ENCODE measurements at places on chromosomes 2 and 18.

GRCh38 chr2:16729335-16729734 is 63.7 kb upstream of the CYRIA start:
- DNase-seq, result no peak

DNA sequence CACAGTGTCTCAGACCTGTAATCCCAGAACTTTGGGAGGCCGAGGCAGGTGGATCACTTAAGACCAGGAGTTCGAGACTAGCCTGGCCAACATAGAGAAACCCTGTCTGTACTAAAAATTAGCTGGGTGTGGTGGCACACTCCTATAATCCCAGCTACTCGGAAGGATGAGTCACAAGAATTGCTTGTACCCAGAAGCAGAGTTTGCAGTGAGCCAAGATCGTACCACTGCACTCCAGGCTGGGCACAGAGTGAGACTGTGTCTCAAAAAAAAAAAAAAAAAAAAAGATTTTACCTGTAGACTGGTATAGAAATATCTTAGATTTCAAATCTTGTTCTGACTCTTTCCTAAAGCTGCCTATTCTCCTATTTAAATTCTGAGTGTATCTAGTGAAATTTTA is 7.2 kb upstream of the KLHL29 start:
- no peak for DNase-seq

DNA sequence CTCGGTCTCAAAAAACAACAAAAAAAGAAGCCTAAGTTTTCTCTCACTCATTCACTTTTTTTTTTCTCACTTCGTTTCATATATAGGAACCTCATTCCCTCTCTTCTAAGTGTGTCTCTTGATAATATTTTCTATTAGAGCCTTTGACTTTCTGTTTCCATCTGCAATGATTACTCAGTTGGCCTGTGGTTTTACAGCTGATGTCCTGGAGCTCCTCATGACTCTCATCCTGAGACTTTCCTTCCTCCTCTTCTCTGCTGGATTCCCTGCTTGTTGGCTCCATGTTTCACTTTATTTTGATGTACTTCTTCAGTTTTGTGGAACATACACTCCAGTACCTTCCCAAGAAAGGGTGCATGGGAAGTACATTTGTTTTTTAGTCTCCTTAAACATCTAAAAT is 154.2 kb upstream of the GATA6 start:
- DNase-seq, result no peak

- no peak for DNase-seq
These were observed 28.1 kb downstream of the NCKAP1 start for GRCh38 chr2:183010112-183010511.

DNA sequence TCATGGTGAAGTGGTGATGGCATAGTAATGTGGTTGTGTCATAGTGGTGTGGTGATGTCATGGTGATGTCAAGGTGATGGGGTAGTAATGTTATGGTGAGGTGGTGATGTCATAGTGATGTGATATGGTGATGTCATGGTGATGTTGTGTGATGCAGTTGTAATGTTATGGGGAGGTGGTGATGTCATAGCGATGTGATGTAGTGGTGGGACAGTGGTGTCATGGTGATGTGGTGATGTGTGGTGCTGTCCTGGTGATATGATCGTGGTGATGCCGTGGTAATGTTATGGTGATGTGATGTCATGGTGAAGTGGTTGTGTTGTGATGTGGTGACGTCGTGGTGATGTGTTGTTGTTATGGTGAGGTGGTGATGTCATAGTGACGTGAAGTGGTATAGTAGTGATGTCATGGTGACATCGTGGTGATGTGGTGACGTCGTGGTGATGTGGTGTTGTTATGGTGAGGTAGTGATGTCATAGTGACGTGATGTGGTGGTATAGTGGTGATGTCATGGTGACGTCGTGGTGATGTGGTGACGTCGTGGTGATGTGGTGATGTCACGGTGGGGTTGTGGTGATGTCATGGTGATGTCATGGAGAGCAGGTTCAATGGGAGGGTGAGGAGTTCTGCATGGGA is 242.7 kb upstream of the MYT1L start:
- no peak for DNase-seq

DNA sequence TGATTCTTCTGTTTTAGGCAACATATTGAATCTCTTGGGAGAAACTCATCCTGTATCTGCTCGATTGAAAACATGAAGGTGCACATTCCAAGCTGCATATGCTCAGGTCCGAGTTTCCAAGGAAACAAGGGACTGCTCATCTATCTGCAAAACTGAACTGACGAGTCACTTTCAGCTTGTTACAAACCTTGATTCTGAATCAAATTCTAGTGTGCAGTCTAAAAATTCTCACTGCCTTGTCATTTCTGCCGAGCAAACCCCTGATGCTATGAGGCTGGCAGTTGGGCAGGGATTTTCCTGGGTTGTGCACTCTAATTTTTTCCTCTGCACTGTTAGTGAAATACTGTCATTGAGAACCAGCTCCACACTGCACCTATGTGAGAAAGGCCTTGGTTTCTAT is 101.3 kb upstream of the ETAA1 start:
- DNase-seq, result no peak

- DNase-seq, result no peak
These were observed 305.4 kb downstream of the AFF3 start for GRCh38 chr2:99836690-99837605.

DNA sequence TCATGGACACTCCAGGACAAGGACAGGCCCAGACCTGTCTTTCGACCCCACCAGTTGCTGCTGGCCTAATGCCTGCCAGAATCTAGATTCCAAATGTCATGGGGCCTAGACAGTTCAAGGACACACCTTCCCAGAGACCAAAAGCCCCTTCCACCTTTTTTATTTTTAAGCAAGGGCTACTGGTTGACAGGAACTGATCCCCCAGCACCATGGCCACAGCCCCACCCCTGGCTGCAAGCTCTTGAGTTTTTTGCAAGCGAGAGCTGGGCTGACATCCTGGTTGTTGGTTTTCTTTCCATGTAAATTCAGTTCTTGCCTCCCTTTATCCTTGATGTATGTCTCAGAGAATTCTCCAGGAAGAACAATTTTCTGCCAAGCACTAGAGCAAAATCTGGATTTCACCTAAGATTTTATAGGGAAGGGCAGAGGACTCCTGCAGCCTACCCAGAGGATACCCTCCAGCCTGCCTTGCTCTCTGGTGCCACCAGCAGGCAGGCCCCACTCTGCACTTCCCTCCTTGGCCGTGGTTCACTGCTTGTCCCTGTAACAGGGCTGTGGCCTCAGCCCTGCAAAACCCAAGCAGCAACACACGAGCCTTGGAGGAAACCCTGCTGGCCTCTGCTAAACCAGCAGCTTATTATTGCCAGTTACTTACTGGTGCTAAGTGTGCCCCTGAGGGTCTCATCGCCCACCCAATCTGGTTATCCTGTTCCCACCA is 97.7 kb downstream of the TWIST2 start:
- DNase-seq, result no peak

GRCh38 chr2:45884126-45884525 is 232.7 kb downstream of the PRKCE start:
- DNase-seq, result no peak

DNA sequence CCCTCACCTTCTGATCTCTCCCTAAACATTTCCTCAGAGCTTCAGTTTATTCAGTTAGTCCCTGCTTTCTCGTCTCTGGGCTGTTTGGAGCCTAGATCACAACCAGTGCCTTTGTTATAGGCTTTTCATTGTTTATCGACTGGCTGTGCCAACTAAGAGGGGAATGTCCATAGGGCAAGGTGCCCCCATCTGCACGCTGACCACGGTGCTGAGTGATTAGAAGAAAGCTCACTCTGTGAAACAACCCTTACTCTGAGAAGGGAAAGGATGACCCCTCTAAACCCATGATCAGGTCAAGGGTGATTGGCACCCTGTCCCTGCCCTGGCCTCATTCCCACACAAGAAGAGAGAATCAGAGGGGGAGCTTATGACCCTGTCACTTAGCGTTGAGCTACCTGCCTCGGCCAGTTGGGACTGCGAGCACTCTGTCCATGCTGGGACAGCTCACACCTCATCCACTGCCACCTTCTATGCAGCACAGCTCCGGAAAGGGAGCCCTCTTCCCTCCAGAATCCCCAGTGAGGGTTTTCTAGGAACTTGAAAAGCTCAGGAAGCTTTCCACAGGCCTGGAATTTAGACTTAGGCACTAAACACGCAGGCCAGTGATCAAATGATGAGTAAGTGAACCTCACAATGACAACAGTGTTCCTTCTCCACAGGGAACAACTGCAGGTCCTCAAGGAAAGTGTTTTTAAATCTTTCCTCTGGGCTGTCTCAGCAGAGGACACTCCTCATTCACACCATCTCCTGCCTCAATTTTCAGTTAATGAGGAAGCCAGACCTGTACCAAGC is 2.3 kb upstream of the ACTG2 start:
- DNase-seq, result no peak

DNA sequence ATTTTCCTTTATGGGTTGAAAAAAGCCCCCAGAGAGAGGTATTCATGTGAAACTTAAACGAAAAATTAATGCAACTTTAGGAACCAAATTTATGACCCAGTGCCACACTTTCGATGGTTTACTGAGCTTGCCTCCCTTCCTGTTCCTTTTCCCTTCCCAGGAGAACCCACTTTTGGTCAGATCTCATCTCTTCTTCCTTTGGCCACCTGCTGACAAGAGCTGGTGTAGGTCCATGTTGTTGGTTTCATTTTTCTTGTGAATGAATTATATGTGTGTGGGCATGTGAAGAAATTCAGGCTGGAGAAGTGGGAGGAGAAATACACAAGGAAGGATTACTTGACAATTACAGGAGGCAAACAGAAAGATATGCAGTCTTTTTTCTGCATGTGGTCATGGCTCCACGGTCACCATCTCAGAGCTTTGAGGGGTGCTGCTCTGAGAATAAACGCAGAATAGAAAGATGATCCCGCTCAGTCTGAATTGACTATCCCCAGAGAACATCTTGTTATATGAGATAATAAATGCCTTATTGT is 111.3 kb upstream of the TCF4 start:
- no peak for DNase-seq

DNA sequence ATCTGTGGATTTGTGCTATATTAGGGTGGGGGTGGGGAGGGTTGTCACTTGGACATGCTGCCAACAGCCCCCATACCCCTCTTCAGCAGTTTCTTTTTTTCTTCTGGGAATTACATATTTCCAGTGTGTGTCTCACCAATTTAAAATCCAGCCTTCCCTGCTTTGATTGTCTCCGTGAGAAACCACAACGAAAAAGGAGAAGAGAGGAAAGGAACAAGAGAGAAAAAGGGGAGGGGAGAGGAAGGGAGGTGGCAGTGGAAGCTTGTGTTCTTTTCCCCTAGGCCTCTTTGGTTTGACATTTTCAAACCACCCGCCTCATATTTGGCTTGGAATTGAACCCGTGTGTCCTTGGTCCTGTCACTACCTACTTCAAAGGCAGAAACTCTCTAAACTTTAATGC is 860 bp downstream of the CTNNA2 start:
- no peak for DNase-seq

DNA sequence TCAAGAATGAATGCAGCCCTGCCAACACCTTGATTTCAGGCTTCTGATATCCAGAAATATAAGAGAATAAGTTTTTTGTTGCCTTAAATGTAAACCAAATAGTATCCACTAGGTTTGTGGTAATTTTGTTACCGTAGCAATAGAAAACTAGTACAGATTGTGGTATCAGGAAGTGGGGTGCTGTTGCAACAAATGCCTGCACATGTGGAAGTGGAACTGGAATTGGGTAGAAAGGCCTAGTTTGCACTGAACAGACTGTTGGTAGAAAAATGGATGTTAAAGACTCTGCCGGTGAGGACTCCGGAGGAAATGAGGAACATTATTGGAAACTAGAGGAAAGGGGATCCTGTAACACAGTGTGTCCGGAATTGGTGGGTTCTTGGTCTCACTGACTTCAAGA is 145.8 kb upstream of the MGAT5 start:
- no peak for DNase-seq

GRCh38 chr2:8892111-8892510 is 54.7 kb upstream of the KIDINS220 start:
- DNase-seq, result no peak

DNA sequence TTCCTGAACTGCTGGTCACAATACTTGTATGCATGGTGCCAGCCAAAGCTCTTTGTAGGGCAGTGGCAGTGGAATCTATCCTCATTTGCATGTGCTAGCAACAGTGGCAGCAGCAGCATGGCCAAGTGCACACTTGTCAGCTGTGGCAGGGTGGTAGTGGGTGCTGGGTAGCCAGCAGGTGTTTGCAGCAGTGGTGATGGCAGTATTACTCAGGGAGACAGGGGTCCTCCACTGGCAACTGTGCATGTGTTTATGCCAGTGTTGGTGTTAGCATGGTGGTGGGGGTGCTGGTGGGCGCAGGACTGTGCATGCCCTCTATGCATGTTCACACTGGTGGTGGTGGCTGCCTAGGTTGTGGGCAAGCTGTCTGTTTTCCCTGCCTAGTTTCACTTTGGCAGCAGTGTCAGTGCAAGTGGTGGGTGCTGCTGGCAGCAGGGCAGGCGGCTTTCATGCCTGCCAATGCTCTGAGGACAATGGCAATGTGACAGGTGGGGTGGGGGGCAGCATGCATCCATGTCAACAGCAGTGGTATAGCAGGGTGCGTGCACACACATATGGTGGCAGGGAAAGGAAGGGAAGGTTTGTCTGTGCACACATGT is 41.2 kb downstream of the GALNT13 start:
- no peak for DNase-seq

GRCh38 chr2:36449943-36450392 is 94.4 kb downstream of the CRIM1 start:
- no peak for DNase-seq

DNA sequence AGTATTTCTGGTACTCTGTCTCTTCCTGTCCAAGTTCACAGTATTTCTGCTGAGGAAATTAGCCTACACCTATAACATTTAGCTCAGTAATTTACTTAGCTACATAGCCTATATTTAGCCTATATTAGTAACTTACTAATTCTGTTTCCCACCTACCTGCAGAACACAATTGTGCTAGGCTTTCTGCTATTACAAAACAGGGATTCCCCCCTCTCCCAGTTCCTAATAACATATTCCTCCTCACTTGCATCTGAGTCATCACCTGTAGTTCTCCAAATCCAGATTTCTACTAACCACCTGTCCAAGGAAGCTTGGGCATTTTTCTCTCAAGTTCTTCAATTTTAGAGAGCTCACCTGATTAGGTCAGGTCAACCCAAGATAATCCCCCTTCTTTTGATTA is 94.9 kb downstream of the NETO1 start:
- no peak for DNase-seq

DNA sequence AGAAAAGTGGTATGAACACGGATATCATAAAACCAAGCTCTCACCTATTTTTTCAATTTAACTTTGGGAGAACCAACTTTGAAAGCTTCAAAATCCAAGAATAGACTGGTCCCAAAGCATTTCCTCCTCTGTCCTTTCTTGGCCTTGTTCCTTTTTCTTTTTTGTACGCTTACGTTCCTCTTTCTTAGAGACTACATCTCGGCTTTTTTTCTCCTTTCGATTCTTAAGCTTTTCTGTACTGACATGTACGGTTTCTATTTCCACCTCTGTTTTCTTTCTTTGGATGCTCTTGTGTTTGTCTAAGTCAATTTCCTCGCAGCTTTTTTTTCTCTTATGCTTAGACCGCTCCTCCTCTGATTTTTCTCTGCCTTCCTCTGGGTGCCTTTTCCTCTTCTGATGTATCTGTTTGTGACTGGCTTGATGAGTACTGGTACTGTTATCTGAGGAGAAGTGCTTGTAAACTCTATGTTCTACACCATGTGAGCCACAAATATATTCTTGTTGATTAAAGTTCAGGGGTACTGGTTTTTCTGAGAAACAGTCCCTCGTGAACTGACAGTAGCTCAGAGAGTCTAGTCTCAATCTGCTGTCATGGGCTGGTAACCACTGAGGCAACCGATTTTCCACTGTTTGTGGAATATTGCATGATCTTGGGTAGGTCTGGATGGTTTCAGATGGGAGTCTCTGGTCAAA is 11.5 kb upstream of the RNU2-63P start:
- DNase-seq, result no peak

Measured in stimulated activated effector memory CD8-positive, alpha-beta T cell treated with anti-CD3 and anti-CD28 coated beads, Interleukin-12 subunit alpha, Interleukin-12 subunit beta, amount 100 ng/mL, for 72 hours (primary cell).